Foreskin fibroblast (primary cell): ENCODE measurements at places on chromosomes 6 and 20.

DNA sequence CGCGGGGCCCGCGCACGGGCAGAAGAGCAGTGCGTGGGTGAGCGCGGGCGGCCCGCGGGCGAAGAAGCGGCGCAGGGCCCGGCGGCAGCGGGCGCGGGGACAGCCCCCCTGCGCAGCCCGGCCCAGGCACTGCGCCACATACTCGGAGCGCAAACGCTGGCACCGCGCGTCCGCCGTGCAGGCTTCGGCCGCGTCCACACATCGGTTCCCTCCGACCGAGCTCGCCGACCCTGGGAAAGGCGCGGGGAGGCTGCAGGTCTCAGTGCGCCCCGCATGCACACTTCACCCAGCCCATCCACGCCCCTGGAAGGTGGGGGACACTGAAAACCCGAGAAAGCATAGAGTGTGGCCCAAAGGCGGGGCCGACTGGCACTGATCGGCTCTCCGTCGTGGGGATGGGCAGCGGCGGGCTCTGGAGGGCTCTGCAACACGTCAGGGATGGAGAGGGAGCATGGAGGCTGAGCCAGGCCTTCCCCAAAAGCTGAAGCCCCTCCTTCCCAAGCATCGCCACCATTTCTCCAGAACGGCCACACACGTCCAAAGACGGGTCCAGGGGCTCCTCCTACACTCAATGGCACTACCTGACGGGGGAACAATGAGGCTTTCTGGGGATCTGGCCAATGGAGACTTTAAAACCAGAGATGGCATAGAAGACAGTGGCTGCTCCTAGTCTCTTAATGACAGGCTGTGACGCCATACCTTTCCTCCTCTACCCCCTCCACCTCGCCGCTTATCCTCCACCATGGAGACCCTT is 2.0 kb downstream of the GFRA4 start:
- DNase-seq: no peak

GRCh38 chr20:40999841-41000240 is 28.8 kb upstream of the TOP1 start:
- no peak for DNase-seq

- DNase-seq: no peak
Observed at GRCh38 chr20:11776687-11777086, 141.0 kb upstream of the BTBD3 start.

DNA sequence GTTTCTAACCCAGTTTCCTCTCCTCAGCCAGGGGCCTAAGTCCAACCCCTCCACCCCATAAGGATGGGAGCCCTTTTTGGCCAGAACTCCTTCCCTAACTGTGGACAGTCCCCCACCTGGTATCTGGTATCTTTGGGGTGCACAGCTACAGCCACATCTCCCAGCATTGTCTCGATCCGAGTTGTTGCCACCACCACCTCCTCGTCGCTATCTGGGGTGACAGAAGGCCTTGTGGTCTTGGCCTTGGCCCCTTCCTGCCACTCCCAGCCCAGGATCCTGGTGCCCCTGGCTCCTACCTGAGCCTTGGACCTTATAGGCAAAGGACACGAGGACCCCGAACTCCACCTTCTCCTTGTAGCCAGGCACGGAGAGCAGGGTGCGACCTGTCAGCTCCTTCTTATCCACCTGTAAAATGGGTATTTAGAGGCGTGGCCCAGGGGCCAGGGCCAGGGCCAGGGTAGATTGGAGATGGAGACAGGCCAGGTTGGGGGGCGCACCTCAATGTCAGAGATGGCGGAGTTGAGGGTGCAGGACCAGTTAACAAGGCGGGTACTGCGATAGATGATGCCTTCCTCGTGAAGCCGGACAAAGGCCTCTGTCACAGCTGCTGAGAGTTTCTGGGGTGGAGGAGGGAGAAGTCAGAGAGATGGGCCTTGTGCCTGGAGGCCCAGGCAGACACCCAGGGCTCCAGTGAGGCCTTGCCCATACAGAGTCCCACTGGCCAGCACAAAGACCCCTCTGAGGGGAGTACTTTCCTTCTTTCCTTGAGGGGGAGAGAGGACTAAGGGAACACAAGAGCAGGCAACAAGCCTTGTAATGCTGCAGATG is 7.2 kb upstream of the VWA7 start:
- DNase-seq: no peak

DNA sequence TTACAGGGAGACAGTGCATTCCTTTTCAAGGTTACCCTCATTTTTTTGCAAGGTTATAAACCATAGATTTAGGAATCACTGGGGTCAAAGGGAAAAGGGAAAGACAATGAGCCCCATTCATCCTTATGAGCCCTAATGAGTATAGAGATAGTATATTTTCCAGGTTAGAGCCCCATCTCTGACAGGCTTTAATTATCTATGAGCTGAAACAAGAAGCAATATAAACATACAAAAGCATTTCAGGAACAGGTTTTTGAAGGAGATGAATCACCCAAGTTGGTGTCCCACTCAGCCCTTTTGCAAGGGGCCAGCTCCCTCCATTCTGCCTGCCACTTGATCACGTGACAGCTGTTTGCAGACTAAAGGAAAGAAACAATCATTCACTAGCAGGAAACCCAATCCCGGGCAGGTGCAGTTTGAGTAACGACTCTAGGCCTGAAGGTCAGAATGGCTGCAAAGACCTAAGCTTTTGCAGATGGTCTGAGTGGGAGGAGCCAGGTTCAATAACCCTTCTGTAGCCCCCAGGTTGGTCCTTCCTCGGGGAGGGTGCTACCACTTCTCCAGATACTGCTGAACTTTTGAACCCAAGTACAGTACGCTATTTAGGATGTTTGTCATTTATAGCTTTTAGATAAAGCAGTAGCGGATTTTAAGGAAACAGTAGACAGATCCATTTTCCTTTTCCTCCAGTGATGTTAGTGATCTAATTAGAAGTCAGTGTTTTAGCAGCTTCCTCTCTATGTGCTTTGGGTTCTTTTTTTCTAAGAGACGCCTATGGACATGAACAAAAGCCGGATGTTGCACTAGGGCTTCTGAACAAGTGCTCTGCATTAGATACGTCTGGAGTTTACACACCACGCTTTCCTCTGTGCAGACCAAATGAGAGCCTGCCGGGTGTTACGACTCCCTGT is 253.2 kb downstream of the SOX4 start:
- no peak for DNase-seq

GRCh38 chr20:9363673-9364072 is 150.7 kb upstream of the LAMP5 start:
- peak; percentile 28 for DNase-seq

DNA sequence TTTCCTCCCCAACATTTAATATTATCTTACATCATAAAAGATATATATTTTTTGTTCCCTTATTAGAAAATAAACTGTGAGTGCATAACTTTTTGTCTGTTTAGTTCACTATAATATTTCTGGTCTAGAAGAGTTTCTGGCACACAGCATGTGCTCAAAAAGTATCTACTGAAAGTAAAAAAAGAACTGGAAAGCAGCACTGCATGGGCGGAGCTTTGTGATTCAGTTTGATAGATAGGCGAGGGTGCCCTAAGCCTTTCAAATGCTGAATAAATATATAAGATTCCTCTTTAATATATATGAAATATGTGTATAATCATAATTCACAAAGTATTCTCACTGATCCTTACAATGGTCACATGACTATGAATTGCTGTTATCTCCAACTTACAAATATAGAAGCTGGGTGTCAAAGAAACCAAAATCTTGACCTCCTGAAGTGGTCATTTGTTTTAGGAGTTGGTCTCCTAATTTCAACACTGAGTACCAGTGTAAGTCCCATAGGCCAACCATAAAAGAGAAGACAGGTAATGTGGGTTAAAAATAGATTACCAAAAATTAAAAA is 50.8 kb downstream of the OR2B2 start:
- DNase-seq: no peak
